ENCODE measurements at places on chromosomes 16 and 17. TPM values are rescaled to one million over a fixed set of nuclear protein-coding genes. Genes with fewer than 3 reads are reported as not detected.

GRCh38 chr17:40416671-40417070 is 1.0 kb downstream of the TOP2A start:
- H3K27ac ChIP-seq = peak overlapping the region; percentile 97
- no peak for DNase-seq
- peaks cover 38% of the 10 kb centered on the region for H3K4me1 ChIP-seq
- H3K4me3 ChIP-seq = peak overlapping the region; percentile 99
- H3K36me3 ChIP-seq = peaks cover 29% of the 10 kb centered on the region

DNA sequence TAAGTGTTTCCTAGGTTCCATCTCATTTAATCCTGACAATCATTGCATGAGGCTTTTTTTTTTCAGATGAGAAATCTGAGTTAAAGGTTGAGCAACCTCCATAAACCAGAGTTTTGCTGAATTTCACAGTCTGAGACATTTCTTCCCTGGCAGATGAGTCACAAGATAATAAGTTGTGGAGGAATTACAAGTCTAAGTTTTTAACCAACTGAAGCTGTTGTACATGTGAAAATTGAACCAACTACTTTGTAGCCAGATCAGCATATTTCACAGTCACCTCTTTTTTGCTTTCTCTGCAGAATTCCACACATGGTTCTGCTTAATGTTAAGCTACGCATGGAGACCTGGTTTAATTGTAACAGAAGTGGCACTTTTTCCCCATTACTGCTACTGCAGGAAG is 765.6 kb downstream of the CDH11 start:
- no peak overlapping the region for H3K27ac ChIP-seq
- no peak overlapping the region for H3K4me3 ChIP-seq
- no peaks in the 10 kb centered on the region for H3K36me3 ChIP-seq
- H3K27me3 ChIP-seq = no peaks in the 10 kb centered on the region
- no peaks in the 10 kb centered on the region for H3K4me1 ChIP-seq

- no peaks in the 10 kb centered on the region for H3K27me3 ChIP-seq
- H3K4me1 ChIP-seq = no peaks in the 10 kb centered on the region
- DNase-seq = no peak
- H3K36me3 ChIP-seq = no peaks in the 10 kb centered on the region
- no peak overlapping the region for H3K4me3 ChIP-seq
- no peak overlapping the region for H3K27ac ChIP-seq
Observed at GRCh38 chr17:281365-281999, 71.1 kb downstream of the RPH3AL start.

DNA sequence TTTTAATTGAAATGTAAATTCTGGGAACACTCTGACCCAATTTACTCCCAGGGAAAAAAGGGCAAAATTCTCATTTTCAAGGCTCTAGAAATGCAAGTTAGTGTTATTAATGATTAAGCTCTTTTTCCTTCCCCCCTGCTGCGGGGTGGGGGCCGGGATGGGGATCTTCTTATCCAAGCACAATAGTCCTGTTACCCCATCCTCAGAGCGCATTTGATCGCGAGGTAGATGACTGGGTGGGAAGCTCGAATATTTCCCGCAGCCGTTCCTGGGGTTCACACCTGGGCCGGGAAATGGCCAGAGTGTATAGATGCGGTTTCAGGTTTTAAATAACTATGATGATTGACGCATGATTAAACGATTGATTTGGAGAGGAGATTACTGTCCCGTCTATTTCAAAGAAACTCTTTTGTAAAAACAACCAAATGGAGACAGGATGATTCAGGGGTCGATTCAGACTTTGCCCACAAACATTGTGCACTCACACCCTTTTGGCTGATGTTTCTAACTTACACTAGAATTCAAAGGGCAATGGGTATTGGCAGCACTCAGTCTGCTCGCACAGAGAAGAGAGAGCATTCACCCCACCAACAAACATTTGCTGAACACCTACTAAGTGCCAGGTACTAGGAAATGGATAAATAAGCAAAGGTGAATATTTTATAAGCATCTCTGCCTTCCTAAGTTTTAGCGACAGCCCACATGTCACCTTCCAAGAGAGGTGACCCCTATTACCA is 55.0 kb downstream of the SALL1 start:
- DNase-seq = no peak
- H3K27me3 ChIP-seq = no peaks in the 10 kb centered on the region
- H3K4me1 ChIP-seq = no peaks in the 10 kb centered on the region
- H3K36me3 ChIP-seq = no peaks in the 10 kb centered on the region

DNA sequence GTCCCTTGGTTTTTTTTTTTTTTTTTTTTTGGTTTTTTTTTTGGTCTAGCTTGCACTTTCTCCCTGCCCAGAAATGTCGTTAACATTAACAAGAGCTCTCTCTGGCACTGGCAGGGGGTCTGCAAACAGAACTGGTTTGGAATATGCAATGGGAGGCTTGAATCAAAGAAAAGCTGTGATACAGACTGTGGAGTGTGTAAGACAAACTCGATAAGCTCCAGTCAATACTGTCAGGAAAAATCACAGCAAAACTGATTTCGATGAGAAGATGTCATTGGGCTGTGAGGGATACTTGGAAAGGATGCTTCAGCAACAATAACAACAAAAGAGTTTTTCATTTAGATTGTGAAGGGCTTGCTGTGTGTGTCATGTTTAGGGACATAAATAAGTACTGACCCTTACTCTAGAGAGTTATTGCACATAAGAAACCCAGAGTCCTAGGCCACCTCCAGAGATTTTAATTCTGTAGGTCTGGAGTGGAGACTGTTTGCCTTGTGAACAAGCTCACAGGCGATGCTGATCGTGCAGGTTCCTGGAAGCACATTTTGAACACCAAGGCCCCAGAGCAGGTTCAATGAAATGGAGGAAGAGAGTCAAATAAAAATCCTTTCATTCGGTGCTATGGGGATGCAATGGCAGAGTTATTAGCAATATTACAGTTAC is 470.7 kb upstream of the RBFOX1 start:
- H3K4me1 ChIP-seq = no peaks in the 10 kb centered on the region
- no peaks in the 10 kb centered on the region for H3K27me3 ChIP-seq
- H3K27ac ChIP-seq = no peak overlapping the region
- H3K4me3 ChIP-seq = no peak overlapping the region
- no peak for DNase-seq

GRCh38 chr16:74871608-74872007 is 97.0 kb upstream of the FA2H start:
- peaks cover 28% of the 10 kb centered on the region for H3K4me1 ChIP-seq
- no peak overlapping the region for H3K27ac ChIP-seq
- no peak overlapping the region for H3K4me3 ChIP-seq
- peaks cover 29% of the 10 kb centered on the region for H3K36me3 ChIP-seq

DNA sequence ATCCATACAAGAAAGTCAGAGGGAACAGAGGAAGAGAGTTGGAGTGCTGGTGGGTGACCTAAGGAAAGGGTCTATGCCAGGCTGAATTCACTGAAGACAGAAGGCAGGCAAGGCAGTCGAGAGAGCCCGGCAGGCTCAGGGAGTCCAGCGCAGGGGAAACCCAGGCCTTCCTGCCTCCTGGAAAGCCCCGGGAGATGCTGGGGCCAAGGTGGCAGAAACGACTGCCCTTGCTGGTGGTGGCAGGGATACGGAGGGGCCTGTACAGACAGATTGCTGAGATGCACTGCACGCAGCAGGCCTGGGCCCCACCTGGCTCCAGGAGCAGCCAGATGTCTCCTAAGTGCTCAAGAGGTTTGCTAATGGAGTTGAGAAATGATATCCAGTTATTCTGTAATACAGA is 59.8 kb downstream of the GTF3C1 start:
- no peak overlapping the region for H3K4me3 ChIP-seq
- H3K36me3 ChIP-seq = peaks cover 46% of the 10 kb centered on the region
- no peak overlapping the region for H3K27ac ChIP-seq
- DNase-seq = no peak
- H3K4me1 ChIP-seq = no peaks in the 10 kb centered on the region
- H3K27me3 ChIP-seq = no peaks in the 10 kb centered on the region

GRCh38 chr16:54932737-54933254 is 2.1 kb downstream of the IRX5 start:
- peaks cover 35% of the 10 kb centered on the region for H3K4me1 ChIP-seq
- peak overlapping the region; percentile 58 for H3K27ac ChIP-seq
- H3K27me3 ChIP-seq = peaks cover 70% of the 10 kb centered on the region

- DNase-seq = peak; percentile 81
- H3K27me3 ChIP-seq = no peaks in the 10 kb centered on the region
- H3K36me3 ChIP-seq = peaks cover 13% of the 10 kb centered on the region
- H3K4me1 ChIP-seq = peaks cover 30% of the 10 kb centered on the region
- H3K27ac ChIP-seq = peak overlapping the region; percentile 96
- H3K4me3 ChIP-seq = peak overlapping the region; percentile 98
Observed at GRCh38 chr17:75153780-75154194, 525 bp downstream of the JPT1 start.

GRCh38 chr17:50361561-50362480 is 11.2 kb downstream of the MRPL27 start:
- peak overlapping the region; percentile 80 for H3K27ac ChIP-seq
- H3K36me3 ChIP-seq = peaks cover 23% of the 10 kb centered on the region
- DNase-seq = peak; percentile 86
- H3K27me3 ChIP-seq = no peaks in the 10 kb centered on the region

GRCh38 chr16:66099306-66099705 is 267.2 kb upstream of the CDH5 start:
- H3K36me3 ChIP-seq = no peaks in the 10 kb centered on the region
- no peak for DNase-seq
- H3K27me3 ChIP-seq = no peaks in the 10 kb centered on the region
- no peak overlapping the region for H3K4me3 ChIP-seq
- H3K4me1 ChIP-seq = no peaks in the 10 kb centered on the region
- H3K27ac ChIP-seq = no peak overlapping the region

- H3K36me3 ChIP-seq = no peaks in the 10 kb centered on the region
- no peak for DNase-seq
- no peaks in the 10 kb centered on the region for H3K4me1 ChIP-seq
- no peak overlapping the region for H3K27ac ChIP-seq
- H3K27me3 ChIP-seq = no peaks in the 10 kb centered on the region
Observed at GRCh38 chr16:58076514-58076913, 51.0 kb downstream of the MMP15 start.

- H3K27me3 ChIP-seq = peaks cover 40% of the 10 kb centered on the region
- H3K4me1 ChIP-seq = peaks cover 4% of the 10 kb centered on the region
- H3K36me3 ChIP-seq = no peaks in the 10 kb centered on the region
- H3K27ac ChIP-seq = no peak overlapping the region
- no peak overlapping the region for H3K4me3 ChIP-seq
Observed at GRCh38 chr17:40950176-40950575, 12.7 kb upstream of the KRT23 start.

- peaks cover 19% of the 10 kb centered on the region for H3K4me1 ChIP-seq
- no peaks in the 10 kb centered on the region for H3K27me3 ChIP-seq
- no peak overlapping the region for H3K4me3 ChIP-seq
- peaks cover 8% of the 10 kb centered on the region for H3K36me3 ChIP-seq
Observed at GRCh38 chr17:13973960-13974651, 95.2 kb upstream of the COX10 start.

GRCh38 chr16:6558661-6559060 is 774.0 kb upstream of the RBFOX1 start:
- H3K4me1 ChIP-seq = no peaks in the 10 kb centered on the region
- H3K27me3 ChIP-seq = no peaks in the 10 kb centered on the region
- H3K4me3 ChIP-seq = no peak overlapping the region
- DNase-seq = no peak

DNA sequence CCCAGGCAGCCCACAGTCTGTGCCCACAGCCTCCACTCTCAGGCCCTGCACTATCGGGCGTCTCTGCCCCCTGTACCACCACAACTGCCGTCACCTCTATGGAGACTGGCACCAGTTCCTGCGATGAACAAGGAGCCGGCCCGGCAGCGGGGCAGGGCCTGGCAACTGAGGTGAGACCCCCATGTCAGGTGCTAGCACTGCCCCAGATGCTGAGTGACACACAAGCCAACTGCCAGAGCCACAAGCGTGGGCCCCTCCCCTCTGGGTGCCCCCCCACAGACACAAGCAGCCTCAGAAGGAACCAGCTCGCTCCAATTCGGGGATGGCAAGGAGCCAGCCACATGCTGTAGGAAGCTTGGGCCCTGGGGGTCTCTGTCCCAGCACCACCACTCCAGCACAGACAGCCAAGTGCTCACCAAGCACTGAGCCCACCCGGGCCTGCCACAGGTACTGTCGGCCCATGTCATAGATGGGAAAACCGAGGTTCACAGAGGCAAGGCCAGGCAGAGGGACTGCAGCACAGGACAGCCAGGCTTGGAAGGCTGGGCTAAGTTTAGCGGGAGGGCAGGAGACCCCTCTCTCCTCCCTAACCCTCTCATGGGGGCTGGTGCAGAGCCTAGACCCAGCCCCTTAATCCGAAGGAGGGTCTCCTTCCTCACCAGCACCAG is 1.5 kb upstream of the PVALEF start:
- H3K36me3 ChIP-seq = no peaks in the 10 kb centered on the region
- no peaks in the 10 kb centered on the region for H3K4me1 ChIP-seq
- H3K27ac ChIP-seq = no peak overlapping the region
- peaks cover 9% of the 10 kb centered on the region for H3K27me3 ChIP-seq
- DNase-seq = no peak

DNA sequence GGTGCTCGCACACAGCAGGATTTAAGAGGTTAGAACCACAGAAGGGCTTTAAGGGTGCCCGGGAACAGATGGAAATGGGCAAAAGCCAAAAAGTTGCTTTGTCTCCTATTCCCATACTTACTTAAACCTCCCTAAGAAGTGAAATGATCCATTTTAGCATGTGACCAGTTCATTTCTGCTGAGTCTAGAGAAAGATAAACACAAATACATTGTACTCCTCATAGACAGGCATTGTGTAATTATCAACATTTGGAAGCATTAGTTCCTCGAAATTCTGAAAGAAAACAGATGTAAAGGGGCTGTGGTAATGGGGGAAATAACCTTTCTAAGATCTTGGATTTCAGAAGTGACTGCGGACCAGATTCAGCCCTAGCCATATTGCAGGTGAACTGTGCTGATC is 178.3 kb downstream of the CYB561 start:
- DNase-seq = no peak
- no peak overlapping the region for H3K4me3 ChIP-seq
- no peaks in the 10 kb centered on the region for H3K4me1 ChIP-seq
- no peak overlapping the region for H3K27ac ChIP-seq
- H3K27me3 ChIP-seq = peaks cover 2% of the 10 kb centered on the region

The TP53TG3F gene
- not detected for total RNA-seq

The FOXF1 gene
- total RNA-seq = not detected

The TBC1D3H gene
- total RNA-seq = not detected

The GAST gene
- total RNA-seq = not detected

The FOXN1 gene
- total RNA-seq = not detected

The AKAP1 gene
- 54.6 TPM for total RNA-seq

The KRT32 gene
- total RNA-seq = not detected

The CAMTA2 gene
- 87.7 TPM for total RNA-seq

The NPIPA3 gene
- total RNA-seq = 3.3 TPM

The ITGB3 gene
- not detected for total RNA-seq

The STAT5A gene
- 348 TPM for total RNA-seq

The RPL27 gene
- total RNA-seq = 1,178 TPM

The HS3ST3A1 gene
- total RNA-seq = 3.7 TPM
